ENCODE measurements at places on chromosomes 7 and 10.
A peak's percentile ranks its signal among the peaks of the same experiment; 100 is the strongest.

- no peak for DNase-seq
Observed at GRCh38 chr7:137564677-137565076, 221.1 kb upstream of the PTN start.

- no peak for DNase-seq
Observed at GRCh38 chr7:38311329-38311937, 38.0 kb upstream of the TARP start.

DNA sequence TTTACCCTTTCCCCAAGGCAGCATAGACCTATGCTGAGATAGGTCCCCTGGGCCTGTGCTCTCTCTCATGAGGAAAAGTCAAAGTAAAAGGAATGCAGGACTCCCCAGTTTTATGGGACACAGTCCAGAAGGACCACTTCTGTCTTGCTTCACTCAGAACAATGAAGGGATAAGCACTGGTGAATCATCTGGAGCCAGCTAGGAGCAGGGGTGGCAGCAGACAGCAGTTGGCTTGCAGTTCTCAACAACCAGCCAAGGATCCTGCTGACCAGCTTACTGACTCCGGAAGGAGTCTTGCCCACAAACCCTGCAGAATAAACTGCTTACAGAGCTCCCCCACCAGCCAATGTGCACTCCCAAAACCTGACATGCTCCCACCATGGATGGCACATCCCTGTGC lies 152.1 kb upstream of the GHITM start:
- DNase-seq = no peak

DNA sequence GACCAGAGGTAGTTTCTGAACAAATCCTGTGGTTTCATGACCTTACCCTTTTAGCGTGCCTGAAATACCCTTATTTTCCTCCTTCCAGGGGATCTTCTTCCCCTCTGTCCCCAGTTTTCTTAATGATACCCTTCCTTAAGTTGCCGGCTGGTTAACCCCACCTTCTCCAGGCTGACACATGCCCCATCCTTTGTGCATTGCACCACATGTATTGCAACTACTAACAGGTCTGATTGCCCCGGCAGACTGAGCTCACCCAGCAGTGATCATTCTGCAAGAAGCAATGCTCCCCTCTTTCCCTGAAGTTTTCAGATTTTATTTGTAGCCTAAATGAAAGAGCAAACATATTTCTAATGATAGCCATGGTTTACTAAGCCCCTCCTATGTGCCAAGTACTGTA lies 108.2 kb downstream of the HIP1 start:
- no peak for DNase-seq

DNA sequence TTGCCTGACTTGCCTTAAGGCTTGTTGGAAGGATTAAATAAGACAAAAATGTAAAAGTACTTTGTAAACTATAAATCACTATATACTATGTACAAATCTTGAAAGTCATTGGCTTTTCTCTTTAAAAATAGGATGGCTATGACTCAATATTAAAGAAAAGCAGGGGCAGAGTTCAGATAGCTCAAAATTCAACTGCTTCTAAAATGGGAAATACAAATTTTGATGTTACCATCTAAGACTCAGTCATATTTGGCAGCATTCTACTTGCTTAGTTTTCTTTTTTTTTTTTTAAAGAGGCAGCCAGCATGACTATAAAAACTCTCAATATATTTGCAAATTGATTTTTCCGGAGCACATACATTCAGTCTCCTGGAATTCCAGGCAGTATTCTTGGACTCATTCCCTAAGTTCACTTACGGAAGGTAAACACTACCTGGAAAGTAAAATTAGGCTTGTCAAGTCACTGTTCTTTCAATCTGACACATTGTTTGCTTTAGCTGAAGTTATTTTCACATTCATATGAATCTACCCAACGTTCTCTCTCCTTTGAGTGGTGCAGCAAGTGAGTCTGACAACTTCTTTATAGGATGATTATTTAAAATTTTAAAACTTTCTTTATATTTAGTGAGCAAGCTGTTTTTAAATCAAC lies 133.8 kb upstream of the CCDC6 start:
- DNase-seq = no peak

GRCh38 chr7:127258111-127258510 lies 5.4 kb upstream of the GRM8 start:
- no peak for DNase-seq

GRCh38 chr7:71466448-71467145 lies 334.7 kb downstream of the GALNT17 start:
- no peak for DNase-seq

DNA sequence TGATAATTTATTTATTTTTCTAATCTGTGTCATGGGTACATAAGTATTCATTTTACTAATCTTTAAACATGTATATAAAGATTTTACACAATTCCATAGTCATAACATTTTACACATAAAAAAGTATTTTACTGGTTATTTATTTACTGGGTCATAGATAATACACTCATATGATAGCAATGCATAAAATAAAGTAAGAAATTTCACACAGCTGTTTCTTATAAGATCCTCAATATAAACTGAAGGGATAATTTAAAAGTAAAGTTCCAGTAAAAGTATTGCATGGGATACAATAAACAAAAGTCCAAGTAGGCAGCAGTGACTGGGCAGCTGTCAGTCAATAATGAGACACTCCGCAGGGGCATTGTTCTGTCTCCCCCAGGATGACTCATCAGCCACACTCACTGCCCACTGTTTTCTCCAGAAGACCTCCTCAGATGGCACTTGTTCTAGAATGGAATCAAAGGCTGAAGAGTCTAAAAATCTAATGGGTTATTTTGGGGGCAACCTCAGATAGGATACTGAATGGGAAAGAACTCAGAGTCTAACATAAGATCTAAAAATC lies 32.7 kb downstream of the DPY19L1 start:
- no peak for DNase-seq

- DNase-seq = no peak
Observed at GRCh38 chr7:22060863-22061262, 115.2 kb upstream of the CDCA7L start.

DNA sequence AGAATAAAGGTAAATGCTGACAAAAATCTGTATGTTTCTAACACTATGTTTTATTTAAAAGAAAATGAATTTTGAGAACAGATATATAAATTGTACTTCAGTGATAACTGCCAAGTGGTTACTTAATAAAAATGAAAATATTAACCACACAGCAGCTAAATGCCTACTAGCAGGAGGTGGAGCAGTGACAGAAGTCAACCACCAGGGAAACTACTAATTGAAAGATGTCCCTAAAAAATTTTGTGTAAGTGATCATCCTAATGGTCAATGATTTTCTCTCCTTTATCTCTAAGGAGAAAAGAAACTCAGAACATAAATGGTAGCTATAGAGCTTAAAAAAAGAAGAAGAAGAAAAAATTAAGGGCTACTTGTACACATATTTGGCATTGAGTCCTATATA lies 22.9 kb downstream of the WNT16 start:
- no peak for DNase-seq

GRCh38 chr10:42697926-42698325 lies 59.6 kb upstream of the ZNF33B start:
- DNase-seq = no peak

- no peak for DNase-seq
Observed at GRCh38 chr7:120931243-120931642, 19.3 kb upstream of the ING3 start.

DNA sequence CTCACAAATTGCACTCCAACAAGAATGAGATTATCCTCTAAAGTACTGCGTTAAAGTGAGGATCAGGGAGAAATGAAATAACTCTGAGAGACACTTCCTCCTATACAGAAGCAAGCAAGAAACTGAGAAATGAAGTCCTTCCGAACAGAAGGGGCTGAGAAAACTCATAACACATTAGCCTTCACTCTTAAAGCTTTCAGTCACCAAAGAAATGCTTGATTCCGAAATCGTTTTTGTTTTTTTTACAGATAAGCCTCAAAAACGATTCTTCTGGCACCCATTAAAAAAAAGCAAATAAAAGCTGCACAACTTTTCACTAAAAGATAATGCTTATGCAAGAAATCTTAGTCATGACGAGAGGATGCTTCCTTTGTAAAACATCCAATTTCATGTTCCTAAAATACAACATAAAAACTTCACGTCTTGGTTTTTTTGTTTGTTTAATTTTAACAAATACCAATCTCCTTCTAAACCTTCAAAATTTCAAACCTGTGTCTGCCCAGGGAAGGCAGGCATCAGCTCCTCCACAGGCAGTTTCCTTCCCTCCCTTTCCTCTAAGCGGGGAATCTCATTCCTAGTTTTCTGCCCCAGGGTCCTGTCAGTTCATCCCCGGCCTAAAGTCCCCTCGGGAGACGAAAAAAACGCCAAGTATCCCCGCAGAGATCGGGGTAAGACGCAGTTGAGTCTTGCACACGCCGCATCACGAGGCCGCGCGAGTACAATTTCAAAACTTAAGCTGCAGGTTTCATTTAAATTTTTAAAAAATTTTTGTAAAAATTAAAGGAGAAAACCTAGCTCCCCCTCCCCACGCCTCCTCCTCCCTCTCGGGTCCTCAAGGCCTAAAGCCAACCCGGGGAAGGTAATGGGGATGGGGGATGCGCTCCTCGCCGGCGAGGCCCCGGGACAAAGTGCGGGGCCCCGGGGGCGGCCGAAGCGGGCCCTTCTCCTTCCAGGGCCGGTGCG lies 1.1 kb downstream of the BAZ1B start:
- no peak for DNase-seq

DNA sequence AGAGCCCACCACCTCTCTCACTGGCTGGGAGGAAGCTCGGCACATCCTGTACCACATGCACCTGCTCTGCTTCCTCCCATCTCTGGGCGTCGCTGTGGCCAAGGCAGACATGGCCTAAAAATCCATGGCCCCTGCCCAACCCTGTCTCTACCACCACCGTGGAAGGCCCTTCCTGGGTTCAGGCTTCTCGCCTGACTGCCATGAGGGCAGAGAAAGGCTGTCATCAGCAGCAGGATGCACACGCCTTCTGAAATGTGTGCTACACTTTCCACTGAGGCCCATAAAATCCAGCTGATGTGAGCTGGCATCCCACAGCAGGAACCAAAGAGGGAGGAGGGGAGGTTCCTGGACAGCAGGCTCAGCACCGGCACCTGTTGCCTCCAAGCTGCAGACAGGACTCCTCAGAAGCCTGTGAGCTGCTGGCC lies 93.4 kb downstream of the PTPRN2 start:
- DNase-seq = no peak

GRCh38 chr7:140222814-140223213 lies 46.0 kb upstream of the KDM7A start:
- no peak for DNase-seq

- DNase-seq = no peak
Observed at GRCh38 chr10:50614444-50615137, 9.2 kb downstream of the SGMS1 start.

GRCh38 chr7:2646680-2647571 lies 15.1 kb downstream of the TTYH3 start:
- DNase-seq = no peak

GRCh38 chr7:75660566-75661215 lies 78.0 kb downstream of the HIP1 start:
- DNase-seq = no peak

- DNase-seq = no peak
Observed at GRCh38 chr7:93551931-93552330, 22.6 kb downstream of the CALCR start.

- DNase-seq = no peak
Observed at GRCh38 chr7:90613088-90613498, 17.0 kb downstream of the CDK14 start.

GRCh38 chr7:82049891-82050533 lies 280.2 kb upstream of the HGF start:
- DNase-seq = no peak

GRCh38 chr7:69596056-69596455 lies 2.2 kb upstream of the AUTS2 start:
- no peak for DNase-seq

GRCh38 chr7:33745934-33746333 lies 159.4 kb upstream of the BMPER start:
- DNase-seq = no peak

DNA sequence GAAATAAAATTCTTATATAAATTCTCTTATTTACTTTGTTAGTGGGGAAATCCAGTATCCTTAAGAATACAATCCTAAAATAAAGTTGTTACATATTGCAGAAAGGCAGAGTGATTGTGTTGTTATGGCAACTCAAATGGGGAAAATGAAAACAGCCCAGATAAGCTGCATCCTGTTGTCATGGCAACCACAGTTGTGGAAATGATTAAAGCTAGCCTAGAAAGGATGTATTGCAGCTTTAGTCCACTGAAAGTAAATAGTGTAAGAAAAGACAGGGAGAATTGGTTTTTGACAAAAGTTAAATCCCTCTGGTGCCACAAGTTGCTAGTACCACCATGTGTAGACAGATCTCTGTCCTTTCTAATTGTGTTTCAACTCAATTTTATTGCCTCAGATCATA lies 43.2 kb downstream of the BTRC start:
- DNase-seq = peak; percentile 16

DNA sequence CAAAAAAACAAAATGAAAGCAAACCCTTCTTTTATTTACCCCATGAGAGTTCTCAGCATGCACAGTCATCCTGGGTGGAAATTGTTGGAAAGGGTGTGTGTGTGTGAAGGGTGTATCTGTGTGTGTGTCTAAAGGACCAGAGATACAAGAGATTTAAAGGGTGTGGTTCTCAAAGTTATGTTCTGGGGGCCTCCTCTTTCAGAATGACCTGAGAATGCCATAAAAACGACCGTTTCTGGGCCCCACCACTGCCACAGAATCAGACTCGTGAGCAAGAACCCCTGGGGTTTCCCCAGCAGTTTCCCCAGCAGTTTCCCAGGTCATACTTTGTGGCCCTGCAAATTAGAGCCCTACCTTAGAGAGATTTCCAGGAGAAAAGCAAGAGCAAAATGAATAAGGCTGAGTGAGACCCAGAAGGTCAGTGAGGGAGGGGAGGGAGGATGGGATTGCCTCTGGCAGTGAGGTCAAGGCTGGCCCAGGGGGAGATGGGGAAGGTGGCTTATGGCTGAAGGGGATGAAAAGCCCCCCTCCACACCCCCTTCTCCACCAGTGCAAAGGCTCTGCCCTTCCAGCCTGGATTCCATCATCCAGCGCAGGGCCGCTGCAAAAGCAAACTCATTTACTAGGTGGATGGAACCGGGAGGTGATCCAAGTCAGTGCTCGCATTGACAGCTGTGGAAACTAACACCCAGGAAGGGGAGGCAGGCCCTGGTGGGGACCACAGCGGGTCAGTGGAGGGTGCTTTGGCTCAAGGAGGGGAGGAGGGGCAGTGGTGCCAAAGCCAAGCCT lies 10.2 kb downstream of the PYROXD2 start:
- no peak for DNase-seq

- no peak for DNase-seq
Observed at GRCh38 chr10:116831790-116832189, 17.5 kb upstream of the ENO4 start.

GRCh38 chr7:142939226-142939910 lies at the start of gene LLCFC1:
LLCFC1 (plus strand) TSS chr7:142939484; CDS start chr7:142939622, 138 bp downstream.
- DNase-seq = no peak

GRCh38 chr7:139186146-139186545 lies 44.9 kb upstream of the UBN2 start:
- DNase-seq = no peak

GRCh38 chr10:70567603-70568002 lies 34.9 kb downstream of the PRF1 start:
- DNase-seq = no peak

- no peak for DNase-seq
Observed at GRCh38 chr7:126185959-126186580, 1066.7 kb downstream of the GRM8 start.

Data from effector memory CD4-positive, alpha-beta T cell (primary cell).